Cardiac septum (tissue), 1 donor: ENCODE measurements at places on chromosomes 2 and 18. TPM values are rescaled to one million over a fixed set of nuclear protein-coding genes. Genes with fewer than 3 reads are reported as not detected.

Gene KANSL3
- total RNA-seq: 35.3 TPM

Gene RTP5
- total RNA-seq: 0.08 TPM

Gene CAPN14
- 0.16 TPM for total RNA-seq

Gene MSTN
- total RNA-seq: 1.1 TPM

Gene DSG1
- total RNA-seq: 0.89 TPM

Gene GGCX
- 23.3 TPM for total RNA-seq

Gene CIDEA
- total RNA-seq: 0.40 TPM

Gene NEU4
- not detected for total RNA-seq

Gene SPDYA
- 0.92 TPM for total RNA-seq

Gene PGAP1
- total RNA-seq: 7.7 TPM

Gene TNS1
- 870 TPM for total RNA-seq

Gene FNDC4
- total RNA-seq: 3.0 TPM

Gene AQP12A
- not detected for total RNA-seq

Gene CYTIP
- 2.5 TPM for total RNA-seq

Gene BOK
- 4.5 TPM for total RNA-seq

Gene RAB6C
- not detected for total RNA-seq

Gene LRRC30
- total RNA-seq: not detected

Gene PFN4
- total RNA-seq: 1.0 TPM

Gene PPP4R1
- 83.1 TPM for total RNA-seq

Gene NT5C1B
- not detected for total RNA-seq

Gene STARD6
- total RNA-seq: not detected

Gene ST8SIA5
- 23.3 TPM for total RNA-seq

Gene MBD2
- total RNA-seq: 33.4 TPM

Gene GCG
- not detected for total RNA-seq

Gene CD8B
- total RNA-seq: 0.62 TPM

Gene LYPD6B
- total RNA-seq: not detected

Gene NTSR2
- not detected for total RNA-seq

Gene PDE1A
- 9.6 TPM for total RNA-seq

Gene NDUFS1
- 388 TPM for total RNA-seq

Gene PDCL3
- 26.7 TPM for total RNA-seq

Gene ANKRD29
- 3.9 TPM for total RNA-seq
